ENCODE measurements at places on chromosomes 1 and 21. TPM values are rescaled to one million over a fixed set of nuclear protein-coding genes. Genes with fewer than 3 reads are reported as not detected.
A peak's percentile ranks its signal among the peaks of the same experiment; 100 is the strongest.

DNA sequence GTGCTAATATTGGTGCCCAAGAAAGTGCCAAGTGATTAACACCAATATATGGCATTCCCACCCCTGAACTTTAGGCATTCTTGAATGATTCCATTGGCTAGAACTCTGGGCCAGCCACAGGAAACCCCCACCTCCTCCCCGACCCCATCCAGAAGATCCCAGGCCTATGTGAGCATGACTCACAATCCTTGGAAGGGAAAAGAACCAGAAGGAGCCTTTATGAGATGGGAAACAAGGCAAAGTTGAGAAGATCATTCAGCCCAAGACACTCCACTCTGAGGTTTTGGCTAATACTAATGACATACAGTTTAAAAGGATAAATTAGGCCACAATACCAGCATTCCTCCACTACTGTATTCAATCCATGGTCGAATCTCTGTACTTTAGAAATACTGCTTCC, 21.8 kb downstream of the ELK4 start:
- no peak for DNase-seq
- peak overlapping the region; percentile 42 for H3K27ac ChIP-seq
- H3K4me3 ChIP-seq = no peak overlapping the region
- peaks cover 16% of the 10 kb centered on the region for H3K4me1 ChIP-seq
- peaks cover 4% of the 10 kb centered on the region for H3K36me3 ChIP-seq

- no peak overlapping the region for H3K4me3 ChIP-seq
- H3K27me3 ChIP-seq = no peaks in the 10 kb centered on the region
- H3K4me1 ChIP-seq = no peaks in the 10 kb centered on the region
- no peak for DNase-seq
These were observed 42.1 kb upstream of the EDARADD start for GRCh38 chr1:236351875-236352573.

GRCh38 chr1:215583185-215583749, 16.2 kb downstream of the KCTD3 start:
- no peaks in the 10 kb centered on the region for H3K4me1 ChIP-seq
- H3K4me3 ChIP-seq = no peak overlapping the region
- DNase-seq = peak; percentile 6
- no peaks in the 10 kb centered on the region for H3K27me3 ChIP-seq
- H3K36me3 ChIP-seq = no peaks in the 10 kb centered on the region
- H3K27ac ChIP-seq = no peak overlapping the region

DNA sequence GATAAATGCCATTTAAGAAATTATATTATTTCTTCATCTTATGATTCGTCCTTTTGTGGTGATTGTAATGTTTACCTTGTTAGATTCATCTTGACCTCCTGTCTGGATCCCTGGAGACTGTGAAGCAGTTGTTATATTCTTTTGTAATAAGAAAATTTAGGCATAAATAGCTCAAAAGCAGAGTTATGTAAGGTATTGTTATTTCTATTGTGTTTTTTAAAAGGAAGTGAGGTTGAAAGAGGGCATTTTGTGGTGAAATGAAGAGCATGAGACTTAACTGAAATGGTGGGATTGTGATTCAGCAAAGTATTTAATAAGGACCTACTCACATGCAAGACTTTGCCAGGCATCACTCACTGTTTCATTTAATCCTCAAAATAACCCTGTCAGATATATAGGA, 104.0 kb downstream of the PDE4B start:
- peaks cover 3% of the 10 kb centered on the region for H3K27me3 ChIP-seq
- no peak overlapping the region for H3K27ac ChIP-seq
- no peaks in the 10 kb centered on the region for H3K4me1 ChIP-seq
- H3K4me3 ChIP-seq = no peak overlapping the region
- no peaks in the 10 kb centered on the region for H3K36me3 ChIP-seq
- DNase-seq = no peak

The CRYBG2 gene
- 2.0 TPM for polyA plus RNA-seq

The HAO2 gene
- polyA plus RNA-seq = not detected

The C1QB gene
- 15.1 TPM for polyA plus RNA-seq
